ENCODE measurements at places on chromosomes 7 and 10. TPM values are rescaled to one million over a fixed set of nuclear protein-coding genes. Genes with fewer than 3 reads are reported as not detected.

Gene EPHB6
- 25.4 TPM for total RNA-seq

Gene UNCX
- not detected for total RNA-seq

Gene TMED4
- total RNA-seq: 126 TPM

Gene FKBP9
- total RNA-seq: 150 TPM

Gene SH2D4B
- not detected for total RNA-seq
